PC-9 (cell line): ENCODE measurements at places on chromosomes 11 and 22. TPM values are rescaled to one million over a fixed set of nuclear protein-coding genes. Genes with fewer than 3 reads are reported as not detected.

DNA sequence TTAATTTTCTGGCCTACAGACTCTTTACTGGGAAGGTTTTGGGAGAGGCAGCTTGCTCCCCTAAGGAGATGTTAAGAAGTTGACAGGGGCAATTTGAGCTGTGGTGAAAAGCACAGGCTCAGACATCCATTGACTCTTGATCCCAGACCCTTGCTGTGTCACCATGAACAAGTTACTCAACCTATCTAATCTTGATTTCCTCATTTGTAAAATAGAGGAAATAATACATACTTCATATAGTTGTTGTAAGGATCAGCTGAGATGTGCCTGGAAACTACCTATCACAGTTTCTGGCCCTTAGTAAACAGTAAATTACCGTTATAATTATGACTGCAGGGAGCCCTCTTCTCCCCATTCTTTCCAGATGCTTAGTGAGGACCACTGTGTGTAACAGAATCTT lies 16.6 kb upstream of the SCGB1D4 start:
- H3K4me1 ChIP-seq = no peaks in the 10 kb centered on the region
- no peak overlapping the region for H3K4me3 ChIP-seq
- H3K36me3 ChIP-seq = no peaks in the 10 kb centered on the region
- peaks cover 82% of the 10 kb centered on the region for H3K27me3 ChIP-seq
- DNase-seq = no peak

The VWCE gene
- 0.41 and 1.4 TPM in 2 replicates for total RNA-seq

The MAJIN gene
- total RNA-seq = 4.5 and 7.1 TPM in 2 replicates

The SCN4B gene
- total RNA-seq = 0.08 TPM in 1 of 2 replicates, not detected in the other

GRCh38 chr11:63756919-63757761 lies 11.4 kb downstream of the ZFTA start:
- no peaks in the 10 kb centered on the region for H3K27me3 ChIP-seq
- no peak overlapping the region for H3K27ac ChIP-seq
- H3K36me3 ChIP-seq = 0 out of 2 replicates have a peak, but pooled peaks cover 8% of the 10 kb centered on the region
- no peak overlapping the region for H3K4me3 ChIP-seq
- no peak for DNase-seq
- no peaks in the 10 kb centered on the region for H3K4me1 ChIP-seq
